ENCODE measurements at places on chromosomes 2 and 18.

DNA sequence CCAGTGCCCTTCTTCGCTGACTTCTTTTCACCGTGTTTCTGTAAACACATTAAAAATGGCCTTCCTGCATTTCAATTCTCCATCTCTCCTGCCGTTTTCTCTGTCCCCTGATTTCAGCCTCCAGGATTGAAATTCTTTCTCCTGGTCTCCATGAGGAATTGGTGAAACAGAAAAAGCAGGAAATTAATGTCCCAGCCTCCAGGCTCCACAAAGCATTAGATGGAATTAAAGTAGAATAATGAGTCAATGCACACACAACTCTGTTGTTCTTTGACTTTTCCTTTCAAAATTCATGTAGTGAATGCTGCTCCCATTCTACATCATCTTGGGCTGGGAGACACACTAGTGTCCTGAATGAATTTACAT lies 209.5 kb downstream of the KLHL29 start:
- DNase-seq: no peak

- DNase-seq: no peak
Observed at GRCh38 chr2:118047380-118047826, 33.5 kb upstream of the CCDC93 start.

- no peak for DNase-seq
Observed at GRCh38 chr2:238155761-238156694, 2.7 kb upstream of the ERFE start.

DNA sequence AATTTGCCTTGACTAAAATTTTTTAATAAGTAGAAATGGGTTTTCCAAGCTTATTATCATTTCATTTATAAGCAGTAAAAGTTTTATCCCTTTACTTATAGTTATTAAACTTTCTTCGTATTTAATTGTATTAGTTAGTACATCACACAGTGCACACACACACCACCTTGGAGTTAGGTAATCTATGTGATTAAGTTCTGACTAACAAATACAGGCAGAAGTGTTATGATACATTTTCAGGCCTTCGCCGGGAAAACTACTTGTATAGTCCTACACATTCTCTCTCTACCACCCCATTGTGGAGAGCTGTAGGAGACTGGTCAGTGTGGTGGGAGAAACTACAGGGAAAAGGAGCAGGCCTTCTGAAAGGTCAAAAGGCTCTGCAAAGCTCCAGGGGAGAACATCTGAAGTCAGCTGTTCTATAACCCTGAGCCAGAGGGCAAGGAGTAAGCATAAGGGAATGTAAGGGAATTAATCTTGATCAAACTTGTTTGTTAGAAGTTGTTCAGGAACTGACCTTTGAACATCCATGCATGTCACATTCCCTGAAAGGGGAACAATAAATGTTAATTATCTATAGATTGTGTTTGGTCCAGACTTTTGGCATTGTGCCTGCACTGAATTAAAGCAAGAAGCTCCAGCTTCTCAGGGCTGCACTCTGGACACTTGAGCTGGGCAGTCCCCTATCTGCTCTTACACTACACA lies 231.7 kb downstream of the FSIP2 start:
- no peak for DNase-seq
